A549 treated with DMSO at 1 μM for 4 hours (cell line): ENCODE measurements at places on chromosomes 1 and 21. TPM values are rescaled to one million over a fixed set of nuclear protein-coding genes. Genes with fewer than 3 reads are reported as not detected.

The CA6 gene
- not detected in 5 replicates for total RNA-seq

The FAM167B gene
- total RNA-seq, result 0.63 to 0.89 TPM (median 0.72 TPM) in 5 replicates

The ZBTB8A gene
- total RNA-seq, result 2.9 to 4.6 TPM (median 4.0 TPM) in 5 replicates

The CSF3R gene
- not detected in 5 replicates for total RNA-seq

The LEFTY1 gene
- 0.11 to 0.38 TPM (median 0.30 TPM) in 5 replicates for total RNA-seq

The COL16A1 gene
- total RNA-seq, result 4.2 to 7.5 TPM (median 5.3 TPM) in 5 replicates

The LCE1A gene
- not detected in 5 replicates for total RNA-seq

The SH2D1B gene
- total RNA-seq, result 0.03 to 0.15 TPM (median 0.11 TPM) in 5 replicates
